ENCODE measurements at places on chromosomes 1 and 21.

DNA sequence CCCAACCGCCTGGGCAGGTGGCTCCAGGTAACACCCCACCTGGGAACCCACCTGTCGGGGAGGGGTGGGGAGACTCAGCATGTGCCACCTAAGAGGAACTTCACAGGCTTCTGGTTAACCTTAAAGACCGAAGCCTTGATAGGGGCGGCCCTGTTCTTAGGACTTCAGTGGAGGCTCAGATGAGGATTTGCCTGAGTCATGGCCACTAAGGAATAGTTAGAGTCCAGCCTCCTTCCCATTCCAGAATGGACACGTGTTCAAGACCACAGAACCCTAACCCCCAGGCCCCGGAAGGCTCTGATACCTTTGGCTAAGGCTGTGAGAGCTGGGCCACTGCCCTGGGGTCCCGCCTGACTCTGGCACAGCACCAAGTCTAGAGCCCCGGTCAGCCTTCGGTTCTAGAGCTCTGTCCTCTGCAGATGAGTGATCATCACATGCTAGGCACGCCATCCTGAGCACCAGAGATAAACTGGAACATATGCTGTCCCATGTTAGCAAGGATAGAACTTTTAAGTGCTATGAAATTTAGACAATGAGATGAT lies 20.3 kb downstream of the PADI6 start:
- H3K27ac ChIP-seq, result no peak overlapping the region
- H3K4me3 ChIP-seq, result no peak overlapping the region
- DNase-seq, result no peak
- no peaks in the 10 kb centered on the region for H3K4me1 ChIP-seq
- no peaks in the 10 kb centered on the region for H3K36me3 ChIP-seq
- no peaks in the 10 kb centered on the region for H3K27me3 ChIP-seq

- no peak overlapping the region for H3K27ac ChIP-seq
- no peak overlapping the region for H3K4me3 ChIP-seq
- peak; percentile 69 for DNase-seq
Observed at GRCh38 chr1:156480411-156481192, 20.0 kb downstream of the MEF2D start.

DNA sequence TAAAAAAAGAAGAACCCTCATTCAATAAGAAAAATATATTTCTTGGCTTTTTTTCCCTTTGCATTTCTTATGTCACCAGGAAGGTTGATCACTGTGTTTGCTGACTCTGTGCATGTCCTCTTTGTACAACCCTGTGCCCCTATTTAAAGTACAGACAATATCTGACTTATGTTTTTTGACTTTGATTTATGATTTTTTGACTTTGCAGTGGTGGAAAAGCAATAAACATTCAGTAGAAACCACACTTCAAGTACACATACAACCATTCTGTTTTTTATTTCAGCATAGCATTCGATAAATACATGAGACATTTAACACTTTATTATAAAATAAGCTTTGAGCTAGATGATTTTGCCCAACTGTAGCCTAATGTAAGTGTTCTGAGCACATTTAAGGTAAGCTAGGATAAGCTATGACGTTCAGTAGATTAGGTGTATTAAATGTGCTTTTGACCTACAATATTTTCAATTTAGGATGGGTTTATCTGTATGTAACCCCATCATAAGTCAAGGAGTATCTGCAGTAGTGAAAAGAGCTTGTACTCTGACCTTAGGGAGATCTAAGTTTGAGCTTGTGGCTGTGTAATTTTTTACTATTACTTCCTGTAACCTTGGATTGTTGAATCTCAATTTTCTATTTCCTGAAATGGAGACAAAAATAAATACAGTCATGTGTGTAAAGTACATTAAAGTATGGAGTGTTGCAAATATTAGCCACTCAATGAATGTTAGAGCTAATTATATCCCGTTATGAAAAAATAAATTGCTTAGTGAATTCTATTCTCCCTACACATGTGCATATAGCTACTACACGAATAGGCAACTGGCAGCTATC lies 1.2 kb downstream of the RNASEL start:
- no peaks in the 10 kb centered on the region for H3K27me3 ChIP-seq
- H3K36me3 ChIP-seq, result no peaks in the 10 kb centered on the region
- no peak overlapping the region for H3K27ac ChIP-seq

- no peaks in the 10 kb centered on the region for H3K27me3 ChIP-seq
- DNase-seq, result no peak
- H3K36me3 ChIP-seq, result no peaks in the 10 kb centered on the region
- peaks cover 5% of the 10 kb centered on the region for H3K4me1 ChIP-seq
- H3K4me3 ChIP-seq, result peak overlapping the region; percentile 86
Observed at GRCh38 chr1:193060406-193060805, 994 bp downstream of the RO60 start.

- H3K4me1 ChIP-seq, result no peaks in the 10 kb centered on the region
- H3K36me3 ChIP-seq, result no peaks in the 10 kb centered on the region
- H3K4me3 ChIP-seq, result no peak overlapping the region
- no peak overlapping the region for H3K27ac ChIP-seq
Observed at GRCh38 chr1:173062150-173062938, 11.6 kb upstream of the TNFSF18 start.

All from cardiac muscle cell (in vitro differentiated cells and primary cell).